ENCODE measurements at places on chromosomes 4 and X. TPM values are rescaled to one million over a fixed set of nuclear protein-coding genes. Genes with fewer than 3 reads are reported as not detected.
A peak's percentile ranks its signal among the peaks of the same experiment; 100 is the strongest.

DNA sequence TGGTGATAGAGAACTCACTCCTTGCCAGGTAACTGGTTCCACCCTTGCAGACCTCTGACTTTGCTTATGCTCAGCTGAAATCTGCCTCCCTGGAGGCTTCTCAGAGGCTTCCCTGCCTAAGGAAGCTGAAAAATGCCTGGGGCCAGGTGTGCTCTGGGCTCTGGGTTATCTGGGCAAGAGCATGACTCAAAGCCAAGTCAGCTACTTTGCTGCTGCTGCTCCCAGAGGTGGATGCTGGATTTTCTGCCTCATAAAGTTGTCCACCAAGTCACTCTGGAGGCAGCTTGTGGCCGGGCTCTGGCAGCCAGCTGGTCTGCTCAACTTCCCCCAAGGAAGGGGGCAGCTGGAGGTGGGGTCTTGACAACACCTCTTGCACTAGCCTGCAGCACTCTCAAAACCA is 132.7 kb downstream of the PJA1 start:
- H3K4me3 ChIP-seq, result no peak overlapping the region
- H3K27ac ChIP-seq, result no peak overlapping the region
- H3K4me1 ChIP-seq, result peaks cover 6% of the 10 kb centered on the region
- DNase-seq, result peak; percentile 21

DNA sequence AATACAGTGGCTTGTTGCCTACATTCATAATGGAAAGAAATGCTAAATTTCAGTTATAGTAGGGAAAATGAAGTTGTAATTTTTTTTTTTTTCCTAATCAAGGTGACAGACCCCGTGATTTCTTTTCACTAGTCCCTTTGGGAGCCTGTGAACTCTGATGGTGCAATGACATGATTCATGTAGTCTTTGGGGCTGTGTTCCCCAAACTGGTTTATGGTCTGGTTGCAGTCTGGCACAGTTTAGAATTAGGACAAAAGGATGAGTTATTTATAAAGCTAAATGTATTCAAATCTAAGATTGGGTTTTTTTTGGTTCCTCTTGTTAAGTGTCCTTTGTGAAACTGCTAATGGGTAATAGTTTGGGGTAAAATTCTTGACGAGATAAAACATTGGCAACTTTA is 66.0 kb downstream of the REPS2 start:
- H3K27ac ChIP-seq, result no peak overlapping the region
- H3K27me3 ChIP-seq, result peaks cover 12% of the 10 kb centered on the region
- DNase-seq, result no peak
- H3K4me3 ChIP-seq, result no peak overlapping the region

GASK1B gene
- 38.6 TPM for total RNA-seq

DNA sequence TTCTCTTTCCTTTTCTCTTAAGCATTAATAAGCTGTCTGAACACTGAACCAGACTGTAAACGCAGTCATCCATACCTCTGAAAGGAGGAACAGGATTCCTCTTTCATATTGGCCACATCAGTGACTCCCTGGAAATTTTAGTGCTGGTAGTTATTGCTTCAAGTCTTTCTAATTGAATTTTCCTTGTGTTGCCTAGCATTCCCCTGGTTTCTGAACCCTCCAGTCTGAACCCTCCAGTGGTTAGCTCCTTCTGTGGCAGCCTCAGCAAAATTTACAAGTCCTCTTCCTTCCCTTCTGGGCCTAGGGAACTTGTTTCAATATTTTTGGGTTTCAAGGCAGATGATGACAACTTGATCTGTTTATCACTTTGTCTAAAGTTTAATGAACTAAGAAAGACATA is 7.9 kb downstream of the SPARCL1 start:
- H3K27ac ChIP-seq, result peak overlapping the region; percentile 79
- DNase-seq, result no peak
- no peaks in the 10 kb centered on the region for H3K27me3 ChIP-seq

DNA sequence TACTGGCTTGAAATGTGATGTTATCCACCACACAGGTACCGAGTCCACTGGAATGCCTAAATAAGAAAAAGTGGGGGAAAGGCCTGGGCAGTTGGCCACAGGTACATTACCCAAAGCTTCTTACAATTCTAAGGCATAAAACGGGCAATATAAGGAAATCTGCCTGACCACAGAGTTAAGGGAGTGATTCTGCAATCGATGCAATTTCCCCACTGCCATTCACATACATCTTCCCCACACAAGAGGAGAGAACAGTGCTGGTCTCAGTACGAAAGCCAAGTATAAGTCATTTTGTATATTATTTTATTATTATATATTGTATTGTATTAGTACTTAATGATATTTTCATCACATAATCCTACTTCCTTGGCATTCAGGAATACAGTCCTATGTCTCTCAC is 30.6 kb downstream of the RFC1 start:
- no peaks in the 10 kb centered on the region for H3K36me3 ChIP-seq
- no peaks in the 10 kb centered on the region for H3K27me3 ChIP-seq
- H3K27ac ChIP-seq, result no peak overlapping the region

GRCh38 chr4:174023641-174024040 is 259.8 kb downstream of the FBXO8 start:
- no peak for DNase-seq
- no peak overlapping the region for H3K4me3 ChIP-seq
- H3K27ac ChIP-seq, result no peak overlapping the region
- no peaks in the 10 kb centered on the region for H3K4me1 ChIP-seq
- H3K36me3 ChIP-seq, result no peaks in the 10 kb centered on the region

Measured in kidney (tissue), 22 donors.